ENCODE measurements at places on chromosomes 7 and 10.

DNA sequence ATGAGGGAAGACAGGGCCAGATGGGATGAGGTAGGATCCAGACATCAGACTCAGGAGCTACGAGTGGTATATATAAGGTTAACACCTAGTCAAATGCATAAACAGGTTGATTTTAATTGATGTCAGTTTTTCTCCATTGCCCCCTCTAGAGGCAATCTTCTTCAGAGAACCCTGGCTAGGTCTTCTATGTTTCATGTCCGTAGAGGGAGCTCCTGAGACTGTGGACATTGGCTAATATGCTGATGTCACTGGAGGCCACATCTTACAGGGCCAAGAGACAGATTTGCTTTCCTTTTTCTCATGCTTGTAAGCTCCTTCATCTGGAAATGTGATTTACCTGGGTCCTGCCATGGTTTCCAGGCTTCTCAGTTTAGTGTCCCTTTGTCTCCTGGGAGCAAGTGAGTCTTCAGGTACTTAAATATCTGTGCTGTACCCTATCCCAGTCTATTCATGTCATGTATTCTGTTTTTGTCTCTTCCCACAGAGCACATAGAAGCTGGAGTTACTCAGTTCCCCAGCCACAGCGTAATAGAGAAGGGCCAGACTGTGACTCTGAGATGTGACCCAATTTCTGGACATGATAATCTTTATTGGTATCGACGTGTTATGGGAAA, 161.6 kb upstream of the PRSS1 start:
- DNase-seq: peak; percentile 20

DNA sequence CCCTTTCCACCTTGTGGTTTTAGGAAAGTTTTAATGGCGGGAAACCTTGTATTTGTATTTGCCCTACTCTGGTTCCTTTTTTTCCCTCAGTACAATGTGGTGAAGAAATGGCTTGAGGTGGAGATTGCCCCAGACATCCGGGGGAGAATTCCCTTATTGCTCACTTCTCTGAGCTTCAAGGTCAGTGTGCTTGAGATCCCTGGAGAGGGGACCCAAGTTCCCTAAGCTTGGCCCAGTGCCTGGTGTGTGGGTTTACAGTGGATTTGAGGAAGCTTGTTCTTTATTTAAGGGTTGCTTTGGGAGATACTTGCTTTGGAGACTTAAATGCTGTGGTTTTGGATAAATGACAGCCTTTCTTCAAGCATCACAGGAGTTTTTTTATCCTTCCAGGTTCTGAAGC, 18.3 kb downstream of the CALHM2 start:
- no peak for DNase-seq

DNA sequence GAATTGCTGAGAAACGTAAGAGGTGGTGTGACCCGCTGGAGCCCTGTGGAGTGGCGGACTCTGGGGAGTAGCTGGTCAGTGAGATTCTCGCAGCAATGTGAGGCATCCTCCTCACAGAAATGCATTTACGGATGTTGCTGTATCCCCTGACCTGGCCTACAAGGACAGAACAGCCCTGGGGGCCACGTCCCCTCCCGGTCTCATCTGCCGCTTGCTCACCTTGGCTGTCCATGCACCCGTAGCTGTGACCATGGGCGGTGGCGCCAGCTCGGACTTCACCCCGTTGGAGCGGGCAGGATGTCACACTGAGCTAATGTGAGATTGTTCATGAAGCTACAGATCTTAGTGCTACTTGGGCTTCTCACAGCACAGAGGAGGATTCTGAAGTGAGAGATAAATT, 193.8 kb downstream of the EBF3 start:
- no peak for DNase-seq

DNA sequence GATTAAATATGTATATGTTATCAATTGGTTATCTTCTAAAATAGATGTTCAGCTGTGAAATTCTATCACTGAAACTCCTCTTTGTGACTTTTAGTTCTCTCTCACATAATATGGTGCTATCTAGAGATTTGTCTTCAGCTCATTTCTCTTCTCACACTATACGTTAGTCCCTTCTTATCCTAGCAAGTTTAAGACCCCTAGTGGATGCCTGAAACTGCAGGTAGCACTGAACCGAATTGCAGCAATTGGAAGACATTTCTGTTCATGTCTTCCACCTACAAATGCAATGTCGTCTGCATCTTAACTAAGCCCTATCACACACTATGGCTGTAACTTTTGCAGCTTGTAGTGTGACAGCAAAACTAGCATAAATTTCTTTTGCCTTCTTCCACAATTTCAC, 442.7 kb upstream of the POM121L12 start:
- DNase-seq: peak; percentile 7

GRCh38 chr7:31747553-31747952, 60.5 kb downstream of the PPP1R17 start:
- no peak for DNase-seq

GRCh38 chr7:32070406-32071360, at the start of gene PDE1C:
Gene PDE1C (minus strand): TSS chr7:32070407.
- no peak for DNase-seq

GRCh38 chr10:86500846-86501245, 20.7 kb downstream of the WAPL start:
- DNase-seq: no peak

DNA sequence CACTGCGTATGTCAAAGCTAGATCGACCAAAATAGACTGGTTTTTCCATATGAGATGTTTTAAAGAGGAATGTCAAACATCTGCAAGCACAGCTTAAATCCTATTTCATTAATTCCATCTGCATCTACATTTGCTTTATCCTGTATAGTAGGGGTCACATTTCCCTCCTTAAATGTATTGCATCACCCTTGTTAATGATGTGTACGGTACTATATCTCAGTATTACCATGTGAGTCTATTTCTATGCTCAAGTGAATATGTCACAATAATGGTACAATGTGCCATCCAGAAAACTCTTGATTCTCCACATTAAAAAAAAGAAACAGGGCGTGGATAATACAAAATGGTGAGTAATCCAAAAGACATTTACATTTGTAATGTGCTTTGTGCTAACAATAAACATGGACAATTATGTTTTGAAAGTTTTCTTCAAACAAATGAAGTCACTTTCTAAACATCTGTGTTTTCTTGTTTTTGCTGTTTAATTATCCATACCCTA, 56.6 kb downstream of the TWIST1 start:
- no peak for DNase-seq

DNA sequence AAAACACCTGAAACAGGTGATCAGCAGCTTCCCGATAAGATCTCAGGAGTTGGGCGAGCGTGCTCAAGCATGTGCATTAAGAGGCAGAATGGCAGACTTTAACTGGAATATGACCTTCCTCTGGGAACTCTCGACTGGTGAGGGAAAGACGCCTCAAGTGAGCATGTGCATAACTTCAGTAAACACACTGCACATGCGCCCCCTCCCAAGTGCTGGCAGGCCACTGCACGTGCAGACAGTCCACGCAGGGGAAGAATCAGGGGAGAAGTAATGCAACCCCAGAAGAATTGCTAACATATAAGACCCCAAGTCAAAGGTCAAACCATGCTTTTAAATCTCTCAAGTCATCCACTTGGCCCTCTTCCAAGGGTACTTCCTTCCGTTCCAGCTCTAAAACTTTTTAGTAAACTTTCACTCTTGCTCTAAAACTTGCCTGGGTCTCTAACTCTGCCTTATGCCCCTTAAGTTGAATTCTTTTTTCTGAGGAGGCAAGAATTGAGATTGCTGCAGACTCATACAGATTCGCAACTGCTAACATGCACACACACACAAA, 541.0 kb downstream of the TNS3 start:
- no peak for DNase-seq

DNA sequence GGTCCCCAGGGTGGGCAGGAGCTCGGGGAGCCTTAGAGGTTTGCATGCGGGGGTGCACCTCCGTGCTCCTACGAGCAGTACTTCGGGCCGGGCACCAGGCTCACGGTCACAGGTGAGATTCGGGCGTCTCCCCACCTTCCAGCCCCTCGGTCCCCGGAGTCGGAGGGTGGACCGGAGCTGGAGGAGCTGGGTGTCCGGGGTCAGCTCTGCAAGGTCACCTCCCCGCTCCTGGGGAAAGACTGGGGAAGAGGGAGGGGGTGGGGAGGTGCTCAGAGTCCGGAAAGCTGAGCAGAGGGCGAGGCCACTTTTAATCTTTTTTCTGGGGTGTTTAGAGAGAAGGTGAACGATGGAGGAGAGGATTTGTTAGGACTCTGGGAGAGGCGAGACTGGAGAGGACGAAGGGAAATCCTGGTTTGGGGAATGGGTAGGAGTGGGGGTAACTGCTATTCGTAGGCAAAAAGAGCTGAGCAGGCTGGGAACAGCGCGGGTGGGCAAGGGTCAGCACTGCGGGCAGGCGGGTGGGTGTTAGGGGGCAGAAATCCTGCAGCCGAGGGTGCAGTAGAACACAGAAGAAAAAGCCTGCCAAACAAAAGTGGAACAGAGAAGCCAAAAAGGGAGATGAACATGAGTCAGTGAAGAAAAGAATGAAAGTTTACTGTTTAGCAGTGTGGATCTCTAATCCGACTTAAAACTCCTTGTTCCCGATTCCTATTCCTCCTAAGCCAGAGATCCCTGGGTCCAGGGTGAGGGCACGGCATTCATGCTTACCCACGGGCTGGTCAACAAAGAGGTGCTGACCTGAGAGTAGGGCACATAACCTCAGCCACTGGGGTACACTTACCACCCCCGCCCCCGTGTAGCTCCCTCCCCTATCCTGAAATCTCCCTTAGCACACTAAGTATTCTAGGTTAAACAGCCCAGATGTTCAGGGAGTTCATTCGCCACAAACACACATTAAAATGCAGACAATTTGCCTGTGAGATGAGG, 26.9 kb downstream of the PRSS2 start:
- peak; percentile 57 for DNase-seq

DNA sequence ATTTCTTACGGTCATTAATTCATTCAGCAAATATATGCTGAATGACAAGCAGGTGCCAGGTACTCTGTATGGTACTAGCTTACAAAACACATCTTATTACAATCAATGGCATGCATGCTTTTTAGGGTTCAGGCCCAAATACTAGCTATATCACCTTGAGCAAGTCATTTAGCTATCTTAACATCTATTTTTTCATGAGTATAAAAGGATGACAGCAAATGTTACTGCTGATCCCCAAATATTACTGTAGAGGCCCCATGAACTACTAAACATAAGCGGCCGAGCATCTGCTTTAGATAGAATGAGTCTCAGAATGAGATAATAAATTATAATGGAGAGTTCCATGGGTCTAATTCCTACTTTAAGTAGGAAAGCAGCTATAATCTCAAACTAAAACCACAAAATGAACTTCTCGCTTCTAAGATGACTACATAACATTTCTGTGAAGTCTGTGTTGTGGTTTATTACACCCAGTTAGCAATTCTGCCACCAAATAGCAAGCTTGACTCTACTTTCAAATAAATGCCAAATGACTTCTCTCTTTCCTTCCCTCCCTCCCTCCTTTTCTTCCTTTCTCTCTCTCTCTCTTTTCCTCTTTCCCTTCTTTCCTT, 113.7 kb upstream of the LRRN3 start:
- DNase-seq: no peak

GRCh38 chr7:77855371-77856083, 57.0 kb downstream of the PHTF2 start:
- no peak for DNase-seq

DNA sequence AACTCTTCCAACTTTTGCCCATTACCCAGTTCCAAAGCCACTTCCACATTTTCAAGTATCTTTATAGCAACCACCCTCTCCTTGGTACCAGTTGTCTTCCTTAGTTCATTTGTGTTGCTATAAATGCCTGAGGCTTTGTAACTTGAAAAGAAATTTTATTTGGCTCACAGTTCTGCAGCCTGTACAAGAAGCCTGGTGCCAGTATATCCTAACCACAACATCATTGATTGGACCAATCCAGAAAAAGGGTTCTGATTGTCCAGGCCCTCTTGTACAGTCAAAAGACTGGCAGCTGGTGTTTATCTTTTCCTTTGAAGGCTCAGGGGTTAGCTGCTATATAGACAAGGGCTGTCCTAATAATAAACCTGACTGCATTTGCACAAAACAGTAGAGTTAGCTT, 21.1 kb upstream of the ABCC2 start:
- DNase-seq: no peak
